Stimulated activated CD4-positive, alpha-beta T cell treated with anti-CD3 and anti-CD28 coated beads, Interleukin-1b, Interleukin-23, amount 100 ng/mL, for 1 hour (primary cell): ENCODE measurements at places on chromosomes 11 and 22.

DNA sequence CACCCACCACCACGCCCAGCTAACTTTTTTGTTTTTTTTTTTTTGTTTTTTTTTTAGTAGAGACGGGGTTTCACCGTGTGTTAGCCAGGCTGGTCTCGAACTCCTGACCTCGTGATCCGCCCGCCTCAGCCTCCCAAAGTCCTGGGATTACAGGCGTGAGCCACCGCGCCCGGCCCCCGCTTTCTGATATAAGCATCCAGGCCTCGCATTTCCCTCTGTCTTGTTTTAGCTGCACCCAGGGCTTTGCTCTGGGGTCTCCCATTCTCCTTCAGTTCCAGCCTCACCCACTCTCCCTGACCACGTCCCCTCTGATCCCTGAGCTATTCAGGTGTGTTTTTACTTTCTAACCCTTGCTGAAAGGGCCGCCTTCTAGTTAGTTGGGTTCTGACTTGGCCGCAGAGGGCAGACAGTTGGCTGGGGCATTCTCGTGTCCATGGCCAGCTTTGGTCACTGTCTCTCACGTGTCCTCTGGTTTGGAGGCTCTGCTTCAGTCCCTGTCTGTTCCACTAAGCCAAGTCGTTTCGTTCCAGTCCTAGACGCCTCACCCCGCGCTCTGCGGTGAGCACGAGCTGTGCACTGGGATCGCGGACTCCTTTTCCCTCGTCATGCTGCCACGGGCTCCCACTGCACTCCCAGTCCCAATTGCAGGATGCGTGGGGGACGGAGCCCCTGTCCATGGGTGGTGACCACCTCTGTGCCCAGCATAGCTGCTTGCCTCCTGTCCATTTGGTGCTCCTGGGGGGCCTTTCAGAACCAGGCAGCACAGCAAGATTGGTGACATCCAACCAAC lies 6.0 kb upstream of the TNNT3 start:
- DNase-seq = no peak

- no peak for DNase-seq
These were observed 146.2 kb upstream of the RASSF10 start for GRCh38 chr11:12862696-12863469.

- no peak for DNase-seq
These were observed 21.5 kb upstream of the CSNK2A3 start for GRCh38 chr11:11374358-11375148.

DNA sequence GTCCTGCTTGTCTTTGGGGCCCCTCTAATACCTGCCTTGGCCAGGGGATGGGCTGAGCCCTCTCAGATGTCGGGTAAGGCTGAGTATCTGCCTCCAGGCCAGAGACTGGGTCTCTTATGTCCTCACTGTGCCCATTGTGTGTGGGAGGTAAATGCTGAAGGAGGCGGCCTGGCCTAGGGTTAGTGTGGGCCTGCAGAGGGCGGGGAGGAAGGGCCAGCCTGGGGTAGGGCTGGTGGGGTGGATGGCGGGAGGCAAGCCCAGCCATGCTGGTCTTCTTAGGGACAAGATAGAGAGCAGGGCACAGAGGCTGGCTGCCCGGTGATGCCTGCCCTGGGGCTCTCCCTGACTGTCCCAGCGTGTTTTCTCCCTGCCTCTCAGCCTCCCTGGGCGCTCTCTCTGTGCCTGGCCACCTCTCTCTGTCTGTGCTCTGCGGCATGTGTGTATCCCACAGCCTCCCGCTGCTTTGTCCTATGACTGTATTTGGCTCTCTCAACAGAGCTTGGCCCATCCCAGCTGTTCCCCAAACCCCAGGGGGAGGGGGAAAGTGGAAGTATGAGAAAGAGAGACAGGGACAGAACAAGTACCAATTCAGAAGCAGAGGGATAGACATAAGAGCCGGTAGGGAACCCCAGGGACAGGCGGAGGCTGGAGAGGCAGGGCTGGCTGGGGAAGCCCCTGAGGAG lies 57.0 kb downstream of the PDE2A start:
- no peak for DNase-seq

- no peak for DNase-seq
These were observed 45.7 kb downstream of the TRIOBP start for GRCh38 chr22:37742376-37743171.

GRCh38 chr22:37544955-37545702 lies 15.2 kb upstream of the CDC42EP1 start:
- no peak for DNase-seq

DNA sequence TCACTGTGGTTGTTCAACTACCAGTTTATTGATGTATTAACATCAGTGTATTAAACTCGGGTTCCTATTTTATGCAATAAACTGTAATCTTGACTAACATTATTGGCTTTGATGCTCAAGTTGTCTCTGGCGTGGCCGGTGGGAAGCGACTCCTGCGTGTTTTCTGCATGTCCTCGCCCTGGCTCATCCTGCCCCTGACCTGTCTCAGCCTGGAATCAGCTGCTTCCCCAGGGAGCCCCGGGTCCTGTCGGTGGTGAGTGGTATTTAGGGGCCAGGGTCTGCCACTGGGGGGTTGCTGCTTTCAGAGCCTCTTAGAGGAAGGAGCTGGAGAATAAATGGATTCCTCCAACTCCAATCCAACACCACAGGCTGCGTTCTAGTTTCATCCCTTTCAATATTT lies 22.5 kb downstream of the IFITM10 start:
- DNase-seq = no peak

- no peak for DNase-seq
These were observed 1289.4 kb downstream of the LRRC4C start for GRCh38 chr11:40170078-40170477.

GRCh38 chr11:34623463-34623862 lies 2.6 kb downstream of the EHF start:
- DNase-seq = no peak

- no peak for DNase-seq
These were observed 139.3 kb downstream of the FEZ1 start for GRCh38 chr11:125356797-125357196.

DNA sequence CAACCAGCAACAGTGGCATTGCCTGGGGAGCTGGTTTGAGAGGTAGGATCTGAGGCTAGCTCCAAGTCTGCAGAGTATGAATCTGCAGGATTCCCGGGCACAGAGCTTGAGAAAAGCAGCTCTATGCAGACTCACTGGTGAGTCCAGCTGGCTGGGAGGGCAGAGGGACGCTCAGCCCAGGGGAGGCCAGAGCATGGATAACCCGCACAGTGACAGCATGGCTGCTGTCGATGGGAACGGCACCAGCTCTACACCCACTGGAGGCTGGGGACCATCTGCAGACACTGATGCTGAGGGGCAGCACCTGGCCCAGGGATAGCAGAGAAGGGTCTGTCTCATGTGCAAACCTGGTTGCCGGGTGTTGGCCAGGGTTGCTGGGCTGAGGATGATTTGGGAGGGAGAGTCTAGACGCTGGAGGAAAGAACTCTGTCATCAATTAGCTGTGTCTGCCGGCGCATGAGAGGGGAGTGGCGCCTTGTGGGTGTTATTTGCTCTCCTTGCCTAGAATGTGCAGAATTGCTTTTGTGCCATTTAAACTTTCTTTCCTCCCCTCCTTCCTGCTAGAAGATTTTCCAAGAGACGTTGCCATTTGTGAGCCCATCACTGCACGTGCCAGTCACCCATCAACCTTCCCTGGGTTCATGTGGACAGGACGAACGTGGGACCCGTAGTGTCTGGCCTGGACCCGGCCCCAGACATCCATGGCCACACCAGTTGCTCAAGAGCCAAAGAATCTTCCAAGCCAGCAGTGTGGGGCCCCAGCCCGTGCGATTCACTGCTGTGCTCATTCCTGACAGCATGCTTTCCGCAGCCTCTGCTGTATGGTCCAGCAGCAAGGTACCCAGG lies 19.1 kb upstream of the LINC01488 start:
- DNase-seq = no peak

DNA sequence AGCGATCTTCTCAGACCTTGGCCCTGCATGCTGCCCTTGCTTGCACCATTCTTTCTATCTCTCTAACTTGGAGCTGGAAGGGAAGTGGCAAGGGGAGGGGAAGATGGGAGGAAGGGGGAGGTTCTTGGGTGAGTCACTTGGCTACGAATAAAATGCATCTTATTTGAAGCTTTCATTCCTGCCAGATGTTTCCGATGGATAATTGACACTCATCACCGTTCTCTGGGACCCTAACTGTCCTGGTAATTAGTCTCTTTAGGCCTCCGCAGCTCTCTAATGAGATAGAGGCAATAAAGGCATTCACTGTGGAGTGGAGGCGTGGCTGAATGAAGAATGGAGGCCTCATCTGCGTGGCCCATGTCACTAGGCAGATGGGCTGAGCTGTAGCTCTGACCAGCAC lies 960.1 kb downstream of the NTM start:
- DNase-seq = no peak

DNA sequence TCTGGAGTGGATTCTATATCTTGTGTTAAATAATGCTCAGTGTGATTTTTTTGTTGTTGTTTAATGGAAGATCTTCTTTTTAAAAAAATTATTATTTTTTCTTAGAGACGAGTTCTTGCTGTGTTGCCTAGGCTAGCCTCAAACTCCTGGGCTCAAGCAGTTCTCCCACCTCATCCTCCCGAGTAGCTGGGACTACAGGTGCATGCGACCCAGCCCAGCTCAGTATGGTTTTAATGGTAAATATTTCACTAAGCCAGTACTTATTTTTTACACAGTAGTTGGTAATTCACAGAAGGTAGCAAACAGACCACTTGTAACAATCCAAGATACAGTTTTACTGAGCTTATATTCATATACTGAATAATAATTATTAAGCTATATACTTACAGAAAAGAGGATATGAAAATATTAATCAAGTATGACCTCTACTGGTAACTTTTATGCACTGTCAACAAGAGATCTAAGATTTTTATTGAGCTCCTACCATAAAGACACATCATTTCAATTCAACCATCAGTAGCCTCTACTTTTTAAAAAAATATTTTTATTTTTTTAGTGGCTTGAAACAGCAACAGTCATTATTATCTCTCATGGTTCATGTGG lies 6.1 kb upstream of the CD59 start:
- DNase-seq = no peak

- no peak for DNase-seq
These were observed 24.4 kb upstream of the PSMA1 start for GRCh38 chr11:14544611-14545010.

GRCh38 chr11:104151404-104152204 lies 12.3 kb downstream of the PDGFD start:
- no peak for DNase-seq

- DNase-seq = no peak
These were observed 24.4 kb downstream of the KCTD17 start for GRCh38 chr22:37075822-37076433.

- no peak for DNase-seq
These were observed 35.2 kb downstream of the SHISAL1 start for GRCh38 chr22:44277386-44278135.

- DNase-seq = no peak
These were observed 7.6 kb upstream of the VPS37C start for GRCh38 chr11:61168800-61169199.

GRCh38 chr11:60870733-60871377 lies 3.5 kb downstream of the ZP1 start:
- DNase-seq = no peak

- DNase-seq = no peak
These were observed 33.2 kb downstream of the HORMAD2 start for GRCh38 chr22:30113494-30113893.
